ENCODE measurements at places on chromosomes 3 and 15. TPM values are rescaled to one million over a fixed set of nuclear protein-coding genes. Genes with fewer than 3 reads are reported as not detected.

DNA sequence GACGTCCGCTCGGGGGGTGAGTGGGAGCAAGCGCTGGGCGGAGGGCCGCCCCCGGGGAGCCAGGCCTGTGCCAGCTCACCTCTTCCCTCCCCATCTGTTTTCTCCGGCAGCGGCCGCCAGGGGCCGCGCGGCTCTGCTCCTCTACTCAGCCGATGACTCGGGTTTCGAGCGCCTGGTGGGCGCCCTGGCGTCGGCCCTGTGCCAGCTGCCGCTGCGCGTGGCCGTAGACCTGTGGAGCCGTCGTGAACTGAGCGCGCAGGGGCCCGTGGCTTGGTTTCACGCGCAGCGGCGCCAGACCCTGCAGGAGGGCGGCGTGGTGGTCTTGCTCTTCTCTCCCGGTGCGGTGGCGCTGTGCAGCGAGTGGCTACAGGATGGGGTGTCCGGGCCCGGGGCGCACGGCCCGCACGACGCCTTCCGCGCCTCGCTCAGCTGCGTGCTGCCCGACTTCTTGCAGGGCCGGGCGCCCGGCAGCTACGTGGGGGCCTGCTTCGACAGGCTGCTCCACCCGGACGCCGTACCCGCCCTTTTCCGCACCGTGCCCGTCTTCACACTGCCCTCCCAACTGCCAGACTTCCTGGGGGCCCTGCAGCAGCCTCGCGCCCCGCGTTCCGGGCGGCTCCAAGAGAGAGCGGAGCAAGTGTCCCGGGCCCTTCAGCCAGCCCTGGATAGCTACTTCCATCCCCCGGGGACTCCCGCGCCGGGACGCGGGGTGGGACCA lies 632 bp upstream of the CRELD1 start:
- DNase-seq = peak; percentile 73

- peak; percentile 16 for DNase-seq
These were observed 273.6 kb downstream of the THRB start for GRCh38 chr3:24220859-24221657.

SAMMSON gene
- 0.15 TPM for polyA plus RNA-seq

COPS2 gene
- 97.1 TPM for polyA plus RNA-seq

DNA sequence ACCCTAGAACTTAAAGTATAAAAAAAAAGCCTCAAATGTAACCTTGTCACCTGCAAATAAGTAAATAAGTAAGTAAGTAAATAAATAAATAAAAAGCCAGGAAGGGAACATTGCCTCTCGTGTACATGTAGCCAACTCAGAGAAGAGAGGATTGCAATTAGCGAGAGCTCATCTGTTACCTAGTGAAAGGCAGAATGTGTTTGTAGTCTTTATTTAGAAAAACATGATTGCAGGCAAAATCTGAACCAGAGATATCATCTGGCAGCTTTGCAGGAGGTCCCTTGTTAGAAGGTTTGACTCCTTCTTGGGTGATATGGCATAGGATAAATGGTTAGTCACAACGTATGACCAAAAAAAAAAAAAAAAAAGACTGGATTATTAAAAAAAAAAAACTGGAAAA lies 71.6 kb upstream of the SYN2 start:
- no peak for DNase-seq
